T-cell (primary cell): ENCODE measurements at places on chromosomes 13 and 19. TPM values are rescaled to one million over a fixed set of nuclear protein-coding genes. Genes with fewer than 3 reads are reported as not detected.
A peak's percentile ranks its signal among the peaks of the same experiment; 100 is the strongest.

The CLEC11A gene
- total RNA-seq, result 3.7 TPM

DNA sequence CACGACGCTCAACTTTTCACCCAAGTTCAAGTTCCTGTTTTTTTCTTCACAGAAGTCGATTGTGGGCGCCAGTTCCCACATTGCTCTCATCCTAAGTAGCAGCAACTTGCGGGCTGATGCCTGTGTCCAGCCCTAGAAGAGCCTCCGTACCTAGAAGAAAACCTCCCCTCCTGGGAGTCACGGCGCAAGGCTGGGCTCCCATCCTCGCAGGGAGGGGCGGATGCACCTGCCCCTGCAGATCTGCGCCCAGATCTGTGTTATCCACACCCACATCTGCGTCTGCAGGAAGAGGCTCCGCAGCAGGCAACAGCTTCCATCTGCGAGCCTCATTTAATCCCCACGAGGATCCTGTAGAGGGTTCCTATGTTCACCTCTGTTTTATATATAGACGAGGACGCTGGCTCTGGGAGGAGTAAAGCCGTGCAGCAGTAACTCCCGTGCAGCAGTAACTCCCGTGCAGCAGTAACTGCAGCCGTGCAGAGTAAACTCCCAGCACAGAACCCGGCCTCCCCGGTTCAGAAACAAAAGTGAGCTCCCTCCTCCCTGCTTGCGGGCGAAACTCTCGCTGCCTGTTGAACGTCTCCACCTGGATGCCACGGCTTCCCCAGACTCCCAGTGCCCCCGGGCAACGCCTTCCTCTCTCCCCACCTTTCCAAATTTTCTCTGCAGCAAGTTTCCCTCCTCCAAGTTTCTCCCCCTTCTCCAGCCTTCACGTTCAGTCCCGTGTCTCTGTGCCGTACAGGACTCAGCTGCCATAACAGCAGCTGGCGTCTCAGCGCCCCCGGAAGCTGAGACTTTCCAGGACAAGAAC lies 23.5 kb upstream of the LAIR1 start:
- DNase-seq, result peak; percentile 6
- peaks cover 32% of the 10 kb centered on the region for H3K4me1 ChIP-seq
- H3K36me3 ChIP-seq, result no peaks in the 10 kb centered on the region
- peak overlapping the region; percentile 49 for H3K4me3 ChIP-seq
- H3K27ac ChIP-seq, result peak overlapping the region; percentile 55

GRCh38 chr19:40265763-40266099 lies 19.4 kb downstream of the AKT2 start:
- H3K36me3 ChIP-seq, result peaks cover 25% of the 10 kb centered on the region
- DNase-seq, result no peak
- no peak overlapping the region for H3K4me3 ChIP-seq
- H3K4me1 ChIP-seq, result peaks cover 20% of the 10 kb centered on the region
- no peaks in the 10 kb centered on the region for H3K27me3 ChIP-seq

DNA sequence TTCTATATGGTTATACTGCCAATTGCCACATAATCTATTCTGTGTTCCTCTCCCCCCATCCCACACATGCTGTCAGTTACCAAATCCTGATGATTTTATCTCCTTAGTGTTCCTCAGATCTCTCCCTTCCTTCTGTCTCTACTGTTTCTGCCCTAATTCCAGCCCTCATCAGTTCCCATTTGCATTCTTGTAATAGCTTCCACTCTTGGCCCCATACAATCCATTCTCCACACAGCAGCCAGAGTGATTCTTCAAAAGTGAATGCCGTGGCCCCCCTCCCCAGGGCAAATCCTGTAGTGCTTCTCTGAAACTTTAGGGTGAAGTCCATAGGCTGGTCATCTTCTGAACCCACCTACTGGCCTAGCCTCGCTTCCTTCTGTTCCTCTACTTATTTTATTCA lies 114.4 kb downstream of the ZAR1L start:
- no peaks in the 10 kb centered on the region for H3K36me3 ChIP-seq
- H3K4me3 ChIP-seq, result no peak overlapping the region
- no peaks in the 10 kb centered on the region for H3K4me1 ChIP-seq
- H3K27ac ChIP-seq, result no peak overlapping the region

The ATP4A gene
- total RNA-seq, result not detected

DNA sequence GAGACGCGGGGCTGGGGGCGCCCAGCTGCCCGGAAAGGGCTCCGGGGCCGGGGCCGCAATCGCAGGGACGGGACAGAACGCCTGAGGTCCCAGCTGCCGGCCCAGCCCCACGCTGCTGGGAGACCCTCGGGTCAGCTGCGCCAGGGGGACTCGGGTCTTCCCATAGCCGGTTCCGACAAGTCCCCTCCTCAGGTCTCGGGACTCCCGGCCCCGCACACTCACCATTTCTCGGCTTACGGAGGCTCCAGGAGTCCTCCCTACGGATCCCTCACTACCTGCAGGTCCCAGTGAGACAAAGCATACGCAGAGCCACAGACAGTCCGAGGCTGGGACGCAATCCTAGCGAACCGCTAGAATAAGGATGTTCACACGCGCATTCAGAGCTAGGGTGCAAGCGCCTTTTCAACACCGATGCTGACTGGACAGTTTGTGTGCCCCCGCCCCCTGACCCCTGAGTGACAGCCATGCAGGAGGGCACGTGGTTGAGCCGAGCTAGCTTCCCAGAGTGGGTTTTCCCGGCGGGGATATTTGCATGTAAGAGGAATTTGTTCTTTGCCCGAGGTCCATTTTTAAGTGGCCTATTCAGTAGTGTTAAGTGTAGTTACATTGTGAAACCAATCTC lies 13.6 kb downstream of the ZNF490 start:
- peaks cover 18% of the 10 kb centered on the region for H3K36me3 ChIP-seq
- no peaks in the 10 kb centered on the region for H3K4me1 ChIP-seq
- H3K27ac ChIP-seq, result no peak overlapping the region
- no peak overlapping the region for H3K4me3 ChIP-seq
- no peaks in the 10 kb centered on the region for H3K27me3 ChIP-seq

The MEF2B gene
- total RNA-seq, result 6.4 TPM

The GPR4 gene
- total RNA-seq, result not detected
